ENCODE measurements at places on chromosomes 2 and 18.

DNA sequence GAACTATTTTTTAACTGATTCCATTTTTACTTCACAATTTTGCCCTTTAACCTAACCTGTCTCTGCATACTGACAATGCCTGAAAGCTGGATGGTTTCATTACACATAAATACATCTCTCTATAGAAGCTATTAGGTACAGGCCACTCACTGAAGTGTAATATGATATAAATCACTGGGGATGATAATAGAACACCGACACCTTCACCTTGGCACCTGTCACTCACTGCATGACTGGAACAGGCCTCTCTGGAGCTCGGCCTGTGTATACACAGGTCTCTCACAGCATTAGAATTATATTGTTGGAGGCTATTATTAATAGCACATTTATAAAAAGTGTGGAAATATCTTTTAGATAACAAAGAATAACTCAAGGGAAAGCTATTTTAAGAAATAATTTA lies 138.2 kb downstream of the TMEM131 start:
- no peaks in the 10 kb centered on the region for H3K27me3 ChIP-seq
- H3K27ac ChIP-seq = no peak overlapping the region
- peaks cover 7% of the 10 kb centered on the region for H3K36me3 ChIP-seq
- DNase-seq = no peak
- H3K4me1 ChIP-seq = peaks cover 14% of the 10 kb centered on the region
- H3K4me3 ChIP-seq = no peak overlapping the region

GRCh38 chr18:62576845-62577512 lies 54.2 kb downstream of the ZCCHC2 start:
- no peak for DNase-seq
- peaks cover 15% of the 10 kb centered on the region for H3K4me1 ChIP-seq
- H3K4me3 ChIP-seq = no peak overlapping the region

DNA sequence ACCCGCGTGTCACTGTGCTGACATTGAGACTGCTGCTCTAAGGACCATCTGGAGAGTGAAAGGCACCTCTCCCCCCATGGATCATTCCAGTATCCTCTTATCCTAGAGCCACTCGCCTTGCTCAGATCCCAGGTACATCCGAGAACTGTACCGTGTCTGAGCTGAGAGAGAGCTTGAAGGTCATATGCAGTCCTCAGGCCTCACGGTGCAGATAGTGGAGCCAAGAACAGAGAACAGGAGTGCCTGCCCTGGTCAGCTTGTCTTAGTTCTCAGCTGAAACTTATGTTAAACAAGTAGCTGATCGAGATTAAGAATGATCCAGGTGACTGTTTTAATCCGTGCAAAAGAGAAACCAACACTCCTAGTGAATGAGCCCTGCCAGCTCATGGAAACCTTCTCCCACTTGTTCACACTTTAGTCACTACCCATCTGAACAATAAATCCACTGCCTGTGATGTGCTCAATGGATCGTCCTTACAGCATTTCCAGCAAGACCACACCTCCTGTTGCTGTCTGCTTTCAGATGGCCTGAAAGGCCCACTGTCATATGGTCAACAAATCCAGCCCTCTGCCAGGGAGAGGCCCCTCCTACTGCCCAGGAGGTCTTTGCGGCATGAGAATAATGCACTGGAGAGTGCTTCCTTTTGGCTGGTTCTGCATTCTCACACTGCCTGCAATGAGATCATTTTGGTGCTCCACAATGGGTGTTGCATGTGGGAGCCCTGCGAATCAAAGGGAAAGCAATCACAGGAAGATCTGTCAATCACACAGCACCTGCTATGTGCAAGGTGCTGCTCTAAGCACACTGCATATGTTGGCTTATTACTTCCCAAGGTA lies 43.7 kb upstream of the APCDD1 start:
- H3K4me1 ChIP-seq = no peaks in the 10 kb centered on the region
- no peaks in the 10 kb centered on the region for H3K36me3 ChIP-seq
- no peak overlapping the region for H3K27ac ChIP-seq

DNA sequence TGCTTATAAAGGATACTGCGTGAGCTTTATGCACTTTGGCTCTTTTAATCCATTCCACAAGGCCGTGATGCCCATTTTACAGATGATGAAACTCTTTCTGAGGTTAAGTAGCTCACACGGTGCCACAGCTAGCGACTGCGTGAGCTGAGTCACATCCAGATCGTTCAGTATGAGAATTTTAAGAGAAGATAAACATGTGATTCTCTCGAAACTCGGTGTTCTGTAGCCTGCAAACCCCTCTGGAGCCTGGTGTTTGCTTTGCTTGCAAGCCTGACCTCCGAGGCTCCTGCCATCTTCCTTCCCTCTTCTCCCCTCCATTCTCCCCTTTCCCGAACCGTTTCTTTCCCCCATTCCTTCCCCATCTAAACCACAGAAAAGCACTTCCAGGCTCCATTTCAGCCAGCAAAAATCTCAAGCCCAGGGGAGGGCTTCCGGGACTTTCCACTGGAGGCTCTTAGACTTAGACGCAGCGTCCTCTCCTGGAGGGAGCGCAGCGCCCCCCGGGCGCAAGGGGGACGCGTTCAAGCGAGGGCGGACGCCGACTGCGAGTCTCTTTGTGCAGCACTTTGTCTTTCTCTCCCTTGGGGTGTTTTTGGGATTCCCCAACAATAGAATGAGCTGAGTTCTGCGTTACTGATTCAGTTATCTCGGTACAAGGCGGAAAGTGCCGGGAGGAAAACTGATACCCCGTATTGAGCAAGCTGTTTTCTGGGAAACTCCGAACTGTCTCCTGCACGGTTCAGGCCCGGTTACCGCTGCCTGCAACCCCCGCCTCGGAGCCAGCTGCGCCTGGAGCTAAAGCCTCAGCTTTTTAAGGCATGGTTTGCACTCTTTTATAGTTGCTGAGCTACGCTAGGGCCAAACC lies 38.0 kb downstream of the CYP1B1 start:
- peak overlapping the region; percentile 10 for H3K4me3 ChIP-seq
- H3K27ac ChIP-seq = no peak overlapping the region
- no peak for DNase-seq
- peaks cover 84% of the 10 kb centered on the region for H3K27me3 ChIP-seq
- H3K4me1 ChIP-seq = peaks cover 7% of the 10 kb centered on the region

DNA sequence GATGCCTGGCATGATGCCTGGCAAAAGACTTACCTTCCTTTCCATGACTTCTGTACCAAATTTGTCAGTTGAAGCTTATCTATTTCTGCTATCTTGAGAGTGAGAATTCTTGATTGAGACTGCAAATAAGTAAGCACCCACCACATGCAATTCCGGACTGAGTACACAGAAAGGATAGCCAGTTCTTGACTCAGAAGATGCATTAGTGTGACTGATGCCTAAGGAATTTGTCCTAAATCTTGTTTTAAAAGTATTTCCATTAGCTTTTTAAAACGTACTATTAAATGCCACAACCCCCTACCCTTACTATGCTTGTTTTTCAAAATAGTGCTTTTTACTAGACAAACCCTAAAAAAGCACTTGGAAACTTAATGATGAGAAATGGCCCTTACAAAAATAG lies 545 bp downstream of the MPP4 start:
- no peaks in the 10 kb centered on the region for H3K27me3 ChIP-seq
- peaks cover 4% of the 10 kb centered on the region for H3K36me3 ChIP-seq
- H3K27ac ChIP-seq = no peak overlapping the region
- no peak overlapping the region for H3K4me3 ChIP-seq
- no peaks in the 10 kb centered on the region for H3K4me1 ChIP-seq

DNA sequence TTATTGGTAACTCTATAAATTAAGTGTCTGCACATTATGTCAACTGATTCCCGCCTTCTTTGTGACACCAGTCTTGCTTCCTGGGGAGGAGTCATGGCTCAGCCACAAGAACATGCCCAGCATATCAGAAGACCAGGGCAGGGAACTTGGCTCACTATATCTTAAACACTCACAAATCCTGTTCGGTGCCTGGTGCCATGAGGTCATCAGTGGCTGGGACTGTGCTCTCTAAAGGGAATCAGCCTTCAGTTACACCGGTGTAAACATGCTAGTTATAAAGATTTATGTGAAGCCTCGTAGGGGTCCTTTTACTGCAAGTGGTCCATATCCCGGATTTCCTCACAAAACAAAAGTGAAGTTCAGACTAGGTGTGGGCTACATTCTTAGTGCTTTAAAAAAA lies 73.1 kb upstream of the ZNF521 start:
- H3K36me3 ChIP-seq = no peaks in the 10 kb centered on the region
- H3K27me3 ChIP-seq = no peaks in the 10 kb centered on the region
- no peak overlapping the region for H3K27ac ChIP-seq

- no peak overlapping the region for H3K4me3 ChIP-seq
- DNase-seq = no peak
- peaks cover 8% of the 10 kb centered on the region for H3K36me3 ChIP-seq
- H3K27ac ChIP-seq = no peak overlapping the region
Measured at GRCh38 chr18:35114305-35114704, 73.1 kb downstream of the MAPRE2 start.

- no peak overlapping the region for H3K27ac ChIP-seq
- DNase-seq = no peak
- no peaks in the 10 kb centered on the region for H3K4me1 ChIP-seq
- no peak overlapping the region for H3K4me3 ChIP-seq
Measured at GRCh38 chr2:217934321-217935131, 68.3 kb downstream of the TNS1 start.

GRCh38 chr2:20526708-20527107 lies 79.8 kb downstream of the RHOB start:
- no peak overlapping the region for H3K27ac ChIP-seq
- H3K4me1 ChIP-seq = no peaks in the 10 kb centered on the region
- H3K36me3 ChIP-seq = no peaks in the 10 kb centered on the region
- no peak for DNase-seq
- no peak overlapping the region for H3K4me3 ChIP-seq

GRCh38 chr2:232521959-232522622 lies 1.9 kb downstream of the PRSS56 start:
- no peak overlapping the region for H3K27ac ChIP-seq
- H3K4me1 ChIP-seq = peaks cover 10% of the 10 kb centered on the region
- H3K4me3 ChIP-seq = peak overlapping the region; percentile 72
- H3K27me3 ChIP-seq = peaks cover 69% of the 10 kb centered on the region
- H3K36me3 ChIP-seq = peaks cover 3% of the 10 kb centered on the region

DNA sequence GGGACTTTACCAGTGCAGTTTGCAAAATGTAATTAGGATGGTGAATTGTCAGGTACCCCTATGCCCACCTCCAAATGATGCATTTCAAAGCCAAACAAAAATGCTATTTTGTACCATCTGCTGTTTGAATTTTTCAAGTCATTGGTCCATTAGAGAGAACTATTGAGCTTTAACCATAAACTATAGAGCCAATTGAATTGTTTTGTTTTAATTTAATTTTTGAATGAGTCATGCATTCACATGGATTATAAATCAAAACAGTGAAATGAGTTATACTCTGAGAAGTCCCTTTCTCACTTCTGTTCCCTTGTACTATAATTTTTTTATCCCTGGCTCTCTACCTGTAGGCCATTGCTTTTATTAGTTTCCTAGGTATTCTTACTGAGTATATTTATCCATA lies 140.6 kb upstream of the LYPD6 start:
- no peak for DNase-seq
- no peaks in the 10 kb centered on the region for H3K36me3 ChIP-seq
- H3K4me1 ChIP-seq = no peaks in the 10 kb centered on the region
- H3K27ac ChIP-seq = no peak overlapping the region
- H3K4me3 ChIP-seq = no peak overlapping the region
- H3K27me3 ChIP-seq = no peaks in the 10 kb centered on the region

- peaks cover 43% of the 10 kb centered on the region for H3K27me3 ChIP-seq
- H3K36me3 ChIP-seq = no peaks in the 10 kb centered on the region
- no peaks in the 10 kb centered on the region for H3K4me1 ChIP-seq
- H3K4me3 ChIP-seq = no peak overlapping the region
- H3K27ac ChIP-seq = no peak overlapping the region
Measured at GRCh38 chr2:227117852-227118251, 46.2 kb downstream of the COL4A4 start.

GRCh38 chr18:424071-424661 lies 76.3 kb downstream of the COLEC12 start:
- H3K27me3 ChIP-seq = peaks cover 45% of the 10 kb centered on the region
- H3K27ac ChIP-seq = no peak overlapping the region

GRCh38 chr18:36769611-36770314 lies 59.0 kb downstream of the TPGS2 start:
- H3K36me3 ChIP-seq = no peaks in the 10 kb centered on the region
- H3K27me3 ChIP-seq = peaks cover 10% of the 10 kb centered on the region
- no peak for DNase-seq
- H3K4me3 ChIP-seq = no peak overlapping the region
- no peak overlapping the region for H3K27ac ChIP-seq

- H3K4me1 ChIP-seq = peaks cover 16% of the 10 kb centered on the region
- H3K27me3 ChIP-seq = no peaks in the 10 kb centered on the region
- H3K4me3 ChIP-seq = no peak overlapping the region
- no peak overlapping the region for H3K27ac ChIP-seq
Measured at GRCh38 chr2:232085164-232085563, 123.7 kb downstream of the DIS3L2 start.

DNA sequence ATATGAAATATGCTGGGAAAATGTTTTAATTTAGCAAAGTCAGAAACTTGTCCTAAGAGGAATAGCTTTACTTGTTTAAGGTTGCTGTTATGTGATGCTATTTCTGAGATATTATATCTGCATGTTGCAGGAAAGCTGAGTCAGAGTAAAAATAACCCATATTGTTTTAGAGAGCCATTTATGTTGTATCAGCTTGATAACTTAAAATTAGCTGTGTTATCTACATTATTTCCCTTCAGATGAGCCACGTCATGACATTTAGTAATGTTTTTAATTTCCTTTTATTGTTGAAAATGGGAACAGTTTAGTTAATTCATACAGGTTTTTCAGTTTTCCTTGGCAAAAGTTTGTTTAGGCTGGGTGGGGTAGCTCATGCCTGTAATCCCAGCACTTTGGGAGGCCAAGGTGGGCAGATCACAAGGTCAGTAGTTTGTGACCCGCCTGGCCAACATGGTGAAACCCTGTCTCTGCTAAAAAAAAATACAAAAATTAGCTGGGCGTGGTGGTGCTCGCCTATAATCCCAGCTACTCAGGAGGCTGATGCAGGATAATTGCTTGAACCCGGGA lies 55.8 kb downstream of the TTC27 start:
- peaks cover 20% of the 10 kb centered on the region for H3K36me3 ChIP-seq
- H3K4me1 ChIP-seq = peaks cover 4% of the 10 kb centered on the region
- H3K27ac ChIP-seq = no peak overlapping the region
- H3K27me3 ChIP-seq = no peaks in the 10 kb centered on the region

DNA sequence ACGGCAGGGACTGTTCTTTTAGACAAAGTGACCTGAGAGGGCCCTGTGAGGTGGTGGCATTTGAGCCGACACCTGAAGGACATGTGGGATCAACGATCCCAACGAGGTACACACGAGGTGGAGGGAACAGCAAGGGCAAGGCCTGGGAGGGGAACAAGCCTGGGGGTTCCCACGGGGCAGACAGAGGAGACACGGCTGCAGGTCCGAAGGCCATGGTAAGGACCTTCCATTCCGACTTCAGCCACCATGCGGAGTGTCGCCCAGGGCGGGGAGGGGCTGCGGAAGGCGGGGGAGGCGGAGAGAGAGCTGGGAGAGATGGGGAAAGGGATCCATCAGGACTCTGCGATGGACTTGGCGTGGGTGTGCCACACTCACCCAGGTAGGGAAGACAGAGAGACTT lies 151.8 kb downstream of the HDAC4 start:
- no peak overlapping the region for H3K27ac ChIP-seq
- no peaks in the 10 kb centered on the region for H3K27me3 ChIP-seq
- H3K4me3 ChIP-seq = no peak overlapping the region
- no peak for DNase-seq

GRCh38 chr2:226898897-226899296 lies 63.0 kb downstream of the RHBDD1 start:
- H3K36me3 ChIP-seq = peaks cover 4% of the 10 kb centered on the region
- H3K27ac ChIP-seq = no peak overlapping the region
- no peak for DNase-seq

All from central memory CD8-positive, alpha-beta T cell (primary cell).